ENCODE measurements at places on chromosomes 1 and 21.

DNA sequence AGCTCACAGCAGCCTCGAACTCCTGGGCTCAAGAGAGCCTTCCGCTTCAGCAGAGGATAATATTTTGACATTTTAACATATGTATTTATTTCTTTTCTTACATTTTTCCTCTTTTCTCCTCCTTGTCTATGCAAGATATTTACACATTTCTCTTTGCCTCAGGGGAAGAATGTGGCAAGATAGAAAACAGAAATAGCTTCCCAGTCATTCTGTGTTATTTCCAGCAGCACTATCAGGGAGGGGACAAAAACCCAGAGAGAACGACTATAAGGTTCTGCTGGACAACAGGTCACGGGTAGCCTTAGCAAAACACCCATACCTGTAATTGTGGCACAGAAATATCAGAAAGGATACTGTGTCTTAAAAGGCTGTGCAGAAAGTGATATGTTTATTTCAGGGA, 7.9 kb downstream of the CD1D start:
- no peak for DNase-seq

- DNase-seq: no peak
Observed at GRCh38 chr1:161313554-161314200, 504 bp upstream of the SDHC start.

- DNase-seq: no peak
Observed at GRCh38 chr21:43269957-43270705, 101.3 kb downstream of the CRYAA start.

DNA sequence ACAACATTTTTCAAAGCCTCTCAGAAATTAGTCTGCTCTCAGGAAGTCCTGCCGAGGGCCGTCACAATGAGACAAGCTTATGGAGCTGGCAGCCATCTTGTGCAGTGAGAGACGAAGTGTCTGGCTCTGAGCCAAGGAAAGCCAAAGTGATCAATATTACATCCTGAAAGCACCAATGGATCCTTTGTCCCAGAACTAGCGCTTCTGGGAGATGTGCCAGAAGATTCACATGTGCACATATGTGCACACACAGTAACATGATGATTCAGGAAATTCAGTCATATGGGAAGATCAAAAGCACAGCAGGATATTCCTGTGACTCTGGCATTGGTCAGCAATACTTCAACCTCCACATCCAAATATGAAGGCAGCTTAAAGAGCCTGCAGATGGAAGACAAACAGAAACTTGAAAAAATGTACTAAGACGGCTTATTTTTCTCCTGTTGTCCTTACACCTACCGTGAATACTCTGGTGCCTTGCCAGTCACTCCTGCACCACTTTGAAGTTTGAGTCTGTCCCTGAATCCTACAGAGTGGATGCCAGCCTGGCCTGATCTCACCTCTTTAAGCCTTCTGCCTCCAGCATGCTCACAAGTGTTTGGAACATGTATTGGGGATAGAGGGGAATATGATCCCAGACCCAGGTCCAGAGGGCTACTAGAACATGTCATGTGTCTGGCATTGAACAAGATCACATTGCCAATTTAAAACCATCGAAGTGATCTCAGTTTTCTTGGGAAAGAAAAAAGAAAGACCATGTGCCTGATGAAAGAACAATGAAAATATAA, 44.5 kb upstream of the PRRX1 start:
- peak; percentile 73 for DNase-seq

DNA sequence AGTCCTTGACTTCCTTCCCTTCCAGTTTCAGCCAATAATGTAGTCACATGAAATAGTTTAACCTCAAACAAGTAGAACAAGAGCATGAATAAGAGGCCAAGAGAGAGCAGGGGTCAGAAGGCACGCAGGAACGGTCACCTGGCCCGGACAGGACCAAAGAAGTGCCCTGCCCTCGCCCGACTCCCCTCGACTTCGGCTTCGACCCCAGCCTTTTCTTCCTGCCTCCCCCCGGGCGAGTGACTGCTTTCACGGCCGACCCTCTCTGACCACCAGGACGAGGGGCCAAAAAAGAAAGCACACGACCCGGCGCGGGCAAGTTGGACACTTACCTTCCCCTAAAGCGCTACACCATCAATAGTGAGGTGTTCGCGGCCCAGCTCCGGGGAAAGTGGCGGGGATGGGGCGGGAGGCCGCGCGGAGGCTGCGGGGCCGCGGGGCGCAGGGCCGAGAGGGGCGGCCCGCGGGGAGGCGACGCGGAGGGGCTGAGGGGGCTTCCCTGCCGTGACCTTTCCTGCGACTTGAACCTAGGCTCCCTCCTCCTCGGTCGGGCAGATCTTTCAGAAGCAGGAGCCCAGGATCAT, 519 bp downstream of the RERE start:
- no peak for DNase-seq

- no peak for DNase-seq
Observed at GRCh38 chr21:29074007-29074376, 544 bp upstream of the CCT8 start.

GRCh38 chr1:20575541-20576336, 13.2 kb upstream of the CDA start:
- DNase-seq: no peak

DNA sequence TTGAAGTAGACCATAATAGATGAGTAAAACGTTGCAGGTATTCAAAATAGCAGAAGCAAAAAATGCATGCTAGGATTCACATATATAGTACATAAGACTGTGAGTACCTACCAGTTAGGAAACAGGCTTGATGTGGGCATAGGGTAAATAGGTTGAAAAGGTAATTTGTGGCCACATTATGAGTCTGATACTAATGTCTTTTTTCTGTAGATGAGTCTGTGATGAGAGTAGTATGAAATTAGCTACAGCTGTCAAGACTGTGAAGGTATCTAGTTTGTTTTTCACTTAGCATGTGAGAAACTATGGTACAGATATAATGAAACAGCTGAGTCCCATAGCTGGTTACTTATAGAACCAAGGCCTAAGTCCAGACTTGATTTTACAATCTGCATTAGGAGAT, 12.4 kb upstream of the SPATA1 start:
- no peak for DNase-seq

- no peak for DNase-seq
Observed at GRCh38 chr1:18461656-18462055, 19.1 kb upstream of the KLHDC7A start.

- DNase-seq: no peak
Observed at GRCh38 chr1:223421025-223421424, 27.8 kb downstream of the CCDC185 start.

DNA sequence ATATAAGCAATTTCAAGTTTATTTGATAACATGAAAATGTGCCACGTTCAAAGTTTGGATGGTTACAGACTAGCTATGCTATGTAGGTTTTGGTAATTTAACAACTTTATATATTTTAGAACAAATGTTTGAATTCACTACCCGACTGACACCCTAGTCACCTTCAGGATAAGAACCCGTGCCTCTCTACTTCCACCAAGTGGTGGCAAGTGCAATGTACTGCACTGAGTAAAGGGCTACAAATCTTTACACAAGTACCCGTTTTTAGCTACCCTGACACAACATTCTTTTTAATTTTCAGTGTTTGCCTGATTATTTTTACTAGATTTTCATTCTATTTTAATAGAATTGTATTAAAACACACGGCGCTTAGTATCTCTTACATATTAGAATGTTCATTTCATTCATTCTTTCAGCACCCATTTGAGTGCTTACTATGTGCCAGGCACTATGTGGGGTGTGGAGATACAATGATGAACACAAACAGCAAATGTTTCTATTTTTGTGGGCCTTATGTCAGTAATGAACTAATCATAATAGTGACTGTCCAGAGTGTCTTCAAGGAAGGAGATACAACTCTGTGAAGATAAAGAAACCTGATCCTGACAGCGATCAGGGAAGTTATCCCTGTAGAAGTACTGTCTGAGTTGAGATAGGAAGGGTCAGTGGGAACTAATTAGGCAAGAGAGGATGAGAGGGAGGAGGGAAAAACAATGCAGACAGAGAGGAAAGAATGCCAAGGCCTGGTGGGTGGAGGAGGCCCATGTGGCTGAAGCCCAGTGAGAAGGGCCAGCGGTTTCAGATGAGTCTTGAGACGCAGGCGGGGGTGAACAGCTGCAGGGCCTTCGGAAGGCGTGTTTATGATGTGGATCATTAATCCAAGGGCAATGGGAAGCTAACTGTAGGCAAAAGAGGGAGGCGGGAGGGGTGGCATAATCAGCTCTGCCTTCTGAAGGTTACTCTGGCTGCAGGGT, 3.8 kb downstream of the LCA5L start:
- peak; percentile 48 for DNase-seq

DNA sequence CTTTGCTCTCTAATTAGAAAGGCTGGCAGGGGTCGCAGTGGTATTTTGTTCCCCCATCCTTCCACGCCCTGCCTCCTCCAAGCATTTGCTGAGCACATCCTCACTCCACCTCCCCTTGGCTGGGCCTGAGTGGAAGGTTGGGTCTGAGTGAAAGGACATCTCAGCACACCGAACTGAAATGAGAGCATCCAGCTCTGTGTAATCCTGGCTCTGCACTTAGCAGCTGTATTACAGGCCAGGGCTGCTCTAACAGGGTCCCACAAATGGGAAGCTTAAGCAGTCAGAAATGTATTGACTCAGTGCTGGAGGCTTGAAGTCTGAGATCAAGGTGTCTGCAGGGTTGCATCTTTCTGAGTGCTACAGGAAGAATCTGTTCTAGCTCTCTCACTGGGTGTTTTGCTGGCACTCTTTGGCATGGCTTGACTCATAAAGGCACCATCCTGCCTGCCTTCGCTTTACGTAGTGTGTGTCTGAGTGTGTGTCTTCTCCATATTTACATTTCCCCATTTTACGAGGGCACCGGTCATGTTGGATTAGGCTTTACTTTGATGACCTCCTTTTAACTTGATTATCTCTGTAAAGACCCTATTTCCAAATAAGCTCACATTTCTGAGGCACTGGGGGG, 48.5 kb upstream of the IGSF21 start:
- no peak for DNase-seq

DNA sequence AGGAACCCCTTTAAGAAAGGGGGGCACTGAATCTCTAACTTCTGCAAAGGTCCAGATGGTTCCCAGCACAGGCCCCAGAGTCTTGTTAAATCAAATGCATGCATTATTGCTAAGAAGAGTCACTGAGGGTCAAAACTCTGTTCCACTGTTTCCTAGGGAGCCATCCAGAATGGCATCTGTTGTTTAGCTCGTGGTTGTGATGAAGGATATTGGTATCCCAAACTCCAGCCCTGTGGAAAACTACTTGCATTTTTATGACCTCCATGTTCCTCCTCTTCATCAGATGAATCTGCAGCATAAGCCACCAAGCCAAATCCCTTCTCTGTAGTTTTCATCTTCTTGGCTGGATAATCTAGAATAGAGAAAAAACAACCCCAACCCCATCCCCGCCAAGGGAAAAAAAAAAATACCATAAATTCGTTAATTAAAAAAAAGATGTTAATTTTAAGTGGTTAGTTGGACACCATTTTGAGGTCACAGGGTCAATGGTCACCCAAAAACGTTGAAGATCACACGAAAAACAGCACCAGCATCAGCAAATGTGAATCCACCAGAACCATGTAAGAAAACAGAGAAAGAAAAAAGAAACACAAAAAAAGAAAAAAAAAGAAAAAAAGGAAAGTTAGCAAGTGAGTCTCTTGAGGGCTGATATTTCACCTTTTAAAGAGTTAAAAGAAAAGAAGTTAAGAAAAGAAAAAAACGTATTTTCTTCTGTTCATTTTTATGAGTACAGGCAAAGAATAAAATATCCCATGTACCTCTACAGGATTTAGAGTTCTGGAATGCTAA, 3.0 kb upstream of the RIT1 start:
- DNase-seq: peak; percentile 39

DNA sequence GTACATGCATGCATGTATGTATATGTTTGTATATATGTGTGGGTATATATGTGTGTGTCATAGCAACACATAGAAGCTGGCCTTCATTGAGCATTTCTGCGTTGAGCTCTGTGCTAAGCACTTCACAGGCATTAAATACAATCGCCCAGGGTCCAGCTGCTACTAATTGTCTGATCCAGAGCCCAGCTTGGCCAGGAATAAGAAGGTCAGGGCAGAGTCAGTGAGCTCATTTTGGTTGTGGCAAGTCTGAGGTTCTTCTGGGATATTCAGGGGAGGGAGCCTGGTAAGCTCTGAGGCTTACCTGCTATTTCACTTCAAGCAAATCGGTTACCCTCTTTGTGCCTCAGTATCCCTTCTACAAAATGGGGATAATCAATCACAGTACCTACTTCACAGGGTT, 59.6 kb downstream of the FOXO6 start:
- no peak for DNase-seq

DNA sequence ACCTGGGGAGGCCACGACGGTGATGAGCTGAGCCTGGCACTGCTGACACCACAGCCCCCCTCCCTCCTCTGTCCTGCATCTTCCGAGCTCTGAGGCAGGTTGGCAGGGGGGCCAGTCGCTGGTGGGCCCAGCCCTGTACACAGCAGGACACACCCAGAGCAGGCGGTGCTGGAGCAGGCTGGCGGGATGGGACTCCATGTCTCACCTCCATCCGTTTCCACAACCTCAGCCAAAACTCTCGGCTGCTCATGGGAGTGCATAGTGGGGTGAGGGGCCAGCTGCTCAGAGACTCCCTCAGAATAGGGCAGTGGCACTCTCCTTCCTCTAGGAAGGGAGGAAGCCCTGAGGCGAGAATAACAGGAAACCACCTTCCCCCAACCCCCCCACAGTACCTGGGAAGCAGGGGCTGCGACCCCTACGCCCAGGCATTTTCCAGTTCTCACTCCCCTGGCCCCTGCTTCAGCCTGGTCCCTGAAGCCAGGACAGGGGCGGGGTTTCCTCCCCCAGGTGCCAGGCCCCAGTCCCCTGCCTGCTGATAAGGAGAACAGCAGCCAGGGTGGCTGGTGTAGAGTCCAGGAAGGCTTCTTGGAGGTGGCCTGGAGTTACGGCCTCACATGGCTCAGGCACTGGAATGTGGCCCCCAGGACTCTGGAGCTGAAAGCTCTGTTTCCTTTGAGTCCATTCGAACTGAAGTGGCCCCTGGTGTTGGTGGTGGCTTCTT, 3.2 kb upstream of the IBA57 start:
- peak; percentile 16 for DNase-seq

DNA sequence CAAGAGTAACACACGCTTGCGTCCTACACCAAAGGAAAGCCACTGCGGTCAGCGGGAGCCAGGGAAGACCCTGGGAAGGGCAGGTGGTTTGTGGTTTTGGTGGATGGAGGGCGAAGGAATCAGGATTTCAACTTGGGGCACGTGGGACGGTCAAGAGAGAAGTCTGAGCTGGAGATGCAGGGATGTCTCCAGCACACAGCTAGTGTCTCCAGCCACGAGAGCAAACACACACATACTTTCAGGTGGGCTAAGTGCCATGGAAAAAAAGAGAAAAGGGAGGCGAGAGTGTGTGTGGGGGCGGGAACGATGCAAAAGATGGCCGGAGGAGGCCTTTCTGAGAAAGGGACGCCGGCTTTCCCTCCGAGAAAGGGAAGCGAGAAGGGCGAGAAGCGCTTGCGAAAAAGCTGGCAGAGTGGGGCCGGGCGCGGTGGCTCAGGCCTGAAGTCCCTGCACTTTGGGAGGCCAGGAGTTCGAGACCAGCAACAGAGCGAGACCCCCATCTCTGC, 1.4 kb upstream of the SRRM1 start:
- DNase-seq: peak; percentile 15

DNA sequence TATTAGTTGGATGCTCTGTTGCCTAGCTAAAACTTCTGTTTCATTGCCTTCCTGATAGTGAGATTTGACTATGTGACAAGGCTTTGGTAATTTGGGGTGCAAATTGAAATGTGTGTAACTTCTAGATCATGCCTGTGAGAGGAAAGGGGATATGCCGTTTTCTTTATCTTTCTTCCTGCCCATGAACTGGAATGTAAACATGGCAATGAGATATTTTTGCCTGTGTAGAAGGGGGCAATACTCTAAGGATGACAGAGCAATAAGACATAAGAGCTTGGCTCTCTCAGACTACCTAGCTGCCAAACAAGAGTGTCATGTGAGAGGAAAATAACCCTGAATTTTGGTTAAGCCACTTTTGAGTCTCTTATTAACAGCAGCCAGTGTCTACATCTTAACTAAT, 49.7 kb downstream of the RAP1A start:
- no peak for DNase-seq

Data from fibroblast of skin of scalp (primary cell).